ENCODE measurements at places on chromosomes 13 and 19.

GRCh38 chr19:33278403-33279269 is 23.7 kb downstream of the CEBPA start:
- DNase-seq = no peak

DNA sequence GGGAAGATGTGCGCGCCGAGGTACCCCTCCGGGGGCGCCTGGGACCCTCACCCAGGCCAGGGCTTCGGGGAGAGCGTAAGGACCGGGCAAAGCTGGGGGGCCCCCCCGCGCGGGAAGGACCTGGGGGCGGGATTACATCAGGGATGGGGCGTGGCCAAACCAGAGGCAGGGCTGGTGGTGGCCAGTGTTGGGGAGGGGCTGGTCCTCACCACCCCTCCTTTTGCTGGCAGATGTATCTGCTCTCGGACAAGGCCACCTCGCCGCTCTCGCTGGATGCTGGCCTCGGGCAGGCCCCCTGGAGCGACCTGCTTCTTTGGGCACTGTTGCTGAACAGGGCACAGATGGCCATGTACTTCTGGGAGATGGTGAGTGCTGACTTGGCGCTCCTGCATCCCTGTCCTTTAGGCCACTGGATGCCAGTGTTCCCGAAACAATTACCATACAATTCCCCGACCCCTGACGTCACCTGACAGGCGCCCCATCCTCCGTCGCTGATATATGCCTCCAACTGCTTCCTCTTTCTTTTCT is 25.3 kb downstream of the TRPM4 start:
- no peak for DNase-seq

DNA sequence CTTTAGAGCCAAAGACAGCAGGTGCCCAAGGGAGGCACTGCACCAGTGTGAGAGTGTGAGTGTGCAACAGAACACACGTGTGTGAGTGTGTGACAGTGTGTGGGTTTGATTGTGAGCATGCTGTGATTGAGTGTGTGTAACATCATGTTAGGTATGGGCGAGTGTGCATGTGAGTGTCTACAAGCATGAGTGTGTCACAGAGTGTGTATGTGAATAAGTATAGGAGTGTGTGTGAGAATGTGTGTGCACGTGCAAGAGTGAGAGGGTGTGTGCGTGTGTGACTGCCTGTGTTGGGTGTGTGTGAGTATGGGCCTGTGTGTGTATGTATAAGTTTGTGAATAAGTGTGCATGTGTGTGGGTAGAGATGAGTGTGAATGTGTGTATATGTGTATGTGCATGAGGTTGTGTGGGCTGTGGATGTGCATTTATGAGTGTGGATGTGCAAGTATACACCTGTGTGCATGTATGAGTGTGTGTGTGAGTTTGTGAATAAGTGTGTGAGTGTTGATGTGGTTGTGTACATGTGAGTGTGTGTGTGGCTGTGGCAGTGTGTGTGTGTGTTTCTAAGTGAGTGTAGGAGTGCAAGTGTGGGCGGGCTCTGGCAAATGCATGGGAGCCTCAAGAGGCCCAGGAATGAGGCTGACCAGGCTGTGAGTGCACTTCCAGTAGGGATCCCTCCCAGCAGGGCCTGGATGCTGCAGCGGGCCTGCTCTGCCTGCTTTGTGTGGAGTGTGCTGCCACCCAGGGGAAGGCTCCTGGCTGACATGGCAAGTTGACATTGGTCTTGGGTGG is 198.4 kb downstream of the COL4A1 start:
- peak; percentile 58 for DNase-seq

DNA sequence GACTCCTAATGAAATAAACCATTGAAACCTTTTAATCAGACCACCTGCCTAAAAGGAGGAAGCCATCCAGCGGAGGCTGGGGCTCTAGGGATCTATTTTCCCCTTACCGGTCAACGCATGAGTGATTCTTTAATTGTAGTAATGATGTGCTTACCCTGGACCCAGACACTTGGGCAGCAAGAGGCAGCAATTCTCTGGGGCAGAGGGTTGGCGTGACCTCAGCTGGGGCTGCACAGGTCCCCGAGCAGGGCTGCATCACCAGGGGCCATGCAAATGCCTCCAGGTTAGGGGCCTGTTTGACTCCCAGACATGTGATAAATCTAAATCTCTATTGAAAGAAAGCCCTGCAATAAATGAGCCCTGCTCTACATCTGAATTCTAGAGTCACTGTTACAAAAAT is 194.2 kb upstream of the TSHZ3 start:
- no peak for DNase-seq

DNA sequence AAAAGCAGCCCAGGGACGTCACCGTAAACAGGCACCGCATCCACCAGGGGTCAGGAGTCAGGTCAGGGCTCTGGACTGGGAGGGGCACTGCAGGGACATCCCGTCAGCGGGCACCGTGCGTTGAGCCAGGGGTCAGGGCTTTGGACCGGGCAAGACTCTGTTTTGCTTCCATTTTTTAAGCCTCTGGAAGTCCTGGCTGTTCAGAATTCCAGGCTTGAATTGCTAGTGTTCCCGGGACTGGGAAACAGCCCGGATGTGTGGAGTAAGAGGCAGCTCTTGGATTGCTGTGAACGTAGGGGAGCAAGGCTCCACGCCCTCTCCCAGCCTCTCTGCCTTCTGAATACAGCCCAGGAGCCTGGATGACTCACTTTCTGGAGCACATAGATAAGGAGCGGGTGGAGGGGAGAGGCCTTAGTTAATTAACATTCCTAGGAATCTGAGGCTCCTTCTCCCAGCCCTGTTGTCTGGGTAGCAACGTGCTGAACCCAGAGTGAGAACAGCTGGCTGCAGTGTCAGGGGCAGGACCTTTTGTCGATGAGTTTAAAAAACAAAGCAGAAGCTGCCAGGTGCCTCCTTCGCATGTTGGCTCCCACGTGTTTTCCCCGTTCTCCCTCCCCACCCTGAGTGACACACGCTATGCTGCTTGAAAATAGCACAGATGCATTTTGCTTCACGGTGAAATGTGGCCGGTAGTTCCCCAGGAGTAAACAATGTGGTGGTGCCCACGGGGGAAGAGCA is 21.9 kb downstream of the ATP11A start:
- peak; percentile 92 for DNase-seq

- no peak for DNase-seq
Observed at GRCh38 chr19:30161021-30161655, 211.0 kb upstream of the ZNF536 start.

DNA sequence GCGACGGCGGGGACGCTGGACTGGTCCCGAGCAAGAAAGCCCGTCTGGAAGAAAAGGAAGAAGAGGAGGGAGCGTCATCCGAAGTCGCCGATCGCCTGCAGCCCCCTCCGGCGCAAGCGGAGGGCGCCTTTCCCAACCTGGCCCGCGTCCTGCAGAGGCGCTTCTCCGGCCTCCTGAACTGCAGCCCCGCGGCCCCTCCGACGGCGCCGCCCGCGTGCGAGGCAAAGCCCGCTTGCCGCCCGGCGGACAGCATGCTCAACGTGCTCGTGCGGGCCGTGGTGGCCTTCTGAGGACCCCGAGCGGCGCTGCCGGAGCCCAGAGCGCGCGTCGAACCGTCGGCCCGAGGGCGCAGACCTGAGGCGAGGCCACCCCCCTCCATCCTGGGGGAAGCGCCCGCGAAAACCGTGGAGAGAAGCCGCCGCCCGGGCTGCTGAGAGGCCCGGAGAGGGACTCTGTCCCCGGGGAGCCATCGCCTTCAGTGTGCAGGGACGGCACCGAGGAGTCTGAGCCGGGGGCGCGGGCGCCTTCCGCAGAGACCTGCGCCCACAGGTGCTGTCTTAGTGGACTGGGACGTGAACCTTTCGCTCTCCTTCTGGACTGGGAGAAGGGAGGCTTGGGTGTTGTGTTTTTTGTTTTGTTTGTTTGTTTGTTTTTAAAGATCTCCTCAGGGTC is 3.5 kb downstream of the IER2 start:
- no peak for DNase-seq

DNA sequence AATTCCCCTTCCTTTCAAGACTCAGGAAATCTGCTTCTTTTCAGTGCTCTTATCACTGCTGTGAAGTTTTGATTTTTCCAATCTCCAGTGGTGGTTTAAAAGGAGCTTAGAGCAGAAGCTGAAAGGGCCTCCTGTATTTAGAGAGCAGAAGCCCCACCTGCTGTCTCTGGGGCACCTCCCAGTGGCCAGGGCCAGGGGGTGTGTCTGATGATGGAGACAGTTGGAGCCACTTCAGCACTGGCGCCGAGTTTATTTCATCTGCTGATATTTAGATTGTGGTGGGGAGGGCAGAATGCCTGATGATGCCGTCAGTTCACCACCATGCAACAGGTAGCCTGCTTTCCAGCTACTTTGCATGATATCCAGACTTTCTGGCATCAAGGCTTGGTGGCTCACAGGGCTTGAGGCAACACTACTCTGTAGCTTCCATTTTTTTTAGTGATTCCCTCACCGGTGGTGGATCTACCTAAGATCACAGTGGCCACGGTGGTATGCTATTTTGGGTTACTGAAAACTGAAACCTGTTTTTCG is 371.9 kb downstream of the KCNRG start:
- DNase-seq = no peak

GRCh38 chr13:101917833-101918661 is 465.6 kb downstream of the ITGBL1 start:
- DNase-seq = no peak

- no peak for DNase-seq
Observed at GRCh38 chr13:74741732-74742131, 607.5 kb upstream of the KLF12 start.

GRCh38 chr19:39411081-39411831 is 1.2 kb upstream of the PLEKHG2 start:
- no peak for DNase-seq

- peak; percentile 45 for DNase-seq
Observed at GRCh38 chr13:114128624-114129522, 3.5 kb downstream of the RASA3 start.

GRCh38 chr19:16326401-16327168 is 2.0 kb downstream of the KLF2 start:
- DNase-seq = no peak

DNA sequence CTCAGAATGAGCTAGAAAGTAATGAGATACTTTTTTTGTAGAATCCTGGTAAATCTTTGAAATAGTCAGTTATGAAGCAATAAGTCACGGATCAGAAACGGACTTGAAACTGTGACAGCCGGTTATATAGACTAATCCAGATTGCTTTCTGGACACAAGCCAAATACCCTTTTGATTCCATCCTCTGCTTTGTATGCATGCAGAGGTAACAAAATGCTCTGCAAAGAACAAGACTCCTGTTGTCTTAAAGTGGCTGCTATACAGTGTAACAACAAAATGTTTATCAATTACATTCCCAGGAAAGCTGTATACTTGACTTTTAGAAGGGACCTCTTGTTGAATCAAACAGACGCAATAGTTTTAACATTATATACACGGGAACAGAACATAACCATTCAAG is 66.5 kb upstream of the STARD13 start:
- DNase-seq = no peak

GRCh38 chr19:31838163-31838815 is 489.1 kb upstream of the TSHZ3 start:
- no peak for DNase-seq

DNA sequence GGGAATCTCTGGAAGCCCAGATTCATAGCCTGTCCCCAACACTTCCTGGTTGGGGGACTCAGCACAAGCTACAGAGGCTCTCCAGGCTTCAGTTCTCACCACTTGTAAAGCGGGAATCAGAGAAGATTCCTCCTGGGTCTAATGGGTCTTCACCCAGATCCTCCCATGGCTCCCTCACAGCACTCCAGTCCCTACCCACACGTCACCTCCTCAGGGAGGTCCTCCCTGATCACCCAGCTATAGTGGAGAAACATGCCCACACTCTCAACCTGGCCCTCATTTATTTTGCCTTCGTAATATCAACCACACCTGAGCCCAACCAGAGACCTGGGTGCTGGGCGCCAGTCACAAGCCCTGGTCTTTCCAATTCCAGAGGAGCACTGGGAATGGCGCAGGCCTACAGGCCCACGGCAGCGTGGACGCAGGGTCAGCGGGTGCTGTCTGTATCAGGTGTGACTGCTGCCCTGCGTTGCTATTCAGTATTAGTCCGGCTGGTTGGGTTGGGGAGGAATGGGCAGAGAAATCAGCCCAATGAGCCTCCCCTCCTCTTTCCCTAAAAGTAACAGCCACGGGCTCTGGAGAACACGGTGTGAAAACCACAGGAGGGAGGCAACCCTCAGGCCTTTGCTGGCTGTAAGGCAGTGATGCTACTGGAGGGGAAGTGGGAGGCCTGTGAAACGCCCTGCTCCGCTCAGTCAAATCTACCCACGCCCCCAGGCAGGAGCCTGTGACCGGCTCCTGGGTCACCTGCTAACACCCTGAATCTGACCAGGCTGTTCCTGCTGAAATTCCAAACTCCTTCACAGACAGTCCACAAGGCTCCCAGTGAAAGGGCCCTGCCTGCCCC is 5.2 kb downstream of the AKT2 start:
- DNase-seq = no peak

- DNase-seq = no peak
Observed at GRCh38 chr19:42220751-42221097, 612 bp downstream of the ZNF526 start.

GRCh38 chr13:98313922-98314292 is 136.8 kb upstream of the RNF113B start:
- DNase-seq = no peak

- DNase-seq = no peak
Observed at GRCh38 chr13:28268800-28269223, 130.5 kb downstream of the PAN3 start.

DNA sequence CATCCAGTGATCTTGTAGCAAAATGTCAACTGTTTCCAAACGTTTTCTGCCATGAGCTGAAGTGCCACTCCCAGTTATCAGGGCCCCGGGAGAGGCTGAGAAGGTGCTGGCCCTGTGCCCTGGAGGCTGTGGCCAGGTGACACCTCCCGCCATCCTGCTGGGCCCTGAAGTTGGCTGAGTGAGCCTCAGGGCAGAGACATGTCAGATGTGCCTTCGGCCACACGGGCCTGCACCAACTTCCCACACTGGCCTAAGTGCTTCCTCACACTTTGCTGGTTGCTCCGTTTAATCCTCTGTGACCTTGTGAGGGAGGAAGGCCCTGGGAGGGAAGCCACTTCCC is 4.8 kb downstream of the ADPRHL1 start:
- DNase-seq = no peak

DNA sequence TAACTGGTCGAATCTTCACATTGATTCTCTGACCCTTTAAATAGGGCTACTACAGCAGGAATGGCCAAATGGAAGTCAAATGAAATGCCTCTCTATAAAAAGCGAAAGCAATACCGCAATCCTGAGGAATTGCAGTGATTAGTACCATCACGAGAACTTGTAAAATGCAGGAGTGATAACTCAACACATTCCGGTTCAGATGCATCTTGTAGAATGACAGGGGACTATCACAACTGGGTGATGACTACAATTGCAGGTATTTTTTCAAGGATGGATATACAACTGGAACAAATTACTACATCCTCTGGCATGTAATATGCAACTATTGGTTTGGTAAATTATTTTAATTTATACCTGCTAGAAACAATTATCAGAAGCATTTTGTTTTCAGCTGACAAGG is 140.4 kb downstream of the PCDH20 start:
- no peak for DNase-seq

DNA sequence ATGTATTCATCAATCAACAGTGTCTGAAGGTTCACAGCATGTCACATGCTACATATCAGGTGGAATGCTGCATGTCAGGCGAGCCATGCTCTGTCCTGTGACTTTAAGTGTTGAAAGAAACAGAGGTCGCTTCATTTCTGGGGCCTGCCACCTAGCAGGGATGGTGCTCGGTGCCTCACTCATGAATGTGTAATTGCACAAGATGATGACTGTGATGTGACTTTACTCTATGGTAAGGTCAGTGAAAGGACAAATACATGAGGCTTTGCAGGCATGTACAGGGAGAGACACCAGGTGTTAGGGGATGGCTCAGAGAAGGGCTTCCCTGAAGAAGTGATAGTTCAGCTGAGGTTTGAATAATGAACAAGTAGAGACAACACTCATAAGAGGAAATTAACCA is 66.7 kb downstream of the FRY start:
- DNase-seq = no peak

GRCh38 chr13:106513025-106513983 is 22.2 kb downstream of the EFNB2 start:
- no peak for DNase-seq
